Activated CD8-positive, alpha-beta T cell treated with anti-CD3 and anti-CD28 coated beads for 36 hours (primary cell): ENCODE measurements at places on chromosomes 7 and 10.

- DNase-seq = no peak
Measured at GRCh38 chr10:83367036-83367435, 772.3 kb upstream of the GHITM start.

DNA sequence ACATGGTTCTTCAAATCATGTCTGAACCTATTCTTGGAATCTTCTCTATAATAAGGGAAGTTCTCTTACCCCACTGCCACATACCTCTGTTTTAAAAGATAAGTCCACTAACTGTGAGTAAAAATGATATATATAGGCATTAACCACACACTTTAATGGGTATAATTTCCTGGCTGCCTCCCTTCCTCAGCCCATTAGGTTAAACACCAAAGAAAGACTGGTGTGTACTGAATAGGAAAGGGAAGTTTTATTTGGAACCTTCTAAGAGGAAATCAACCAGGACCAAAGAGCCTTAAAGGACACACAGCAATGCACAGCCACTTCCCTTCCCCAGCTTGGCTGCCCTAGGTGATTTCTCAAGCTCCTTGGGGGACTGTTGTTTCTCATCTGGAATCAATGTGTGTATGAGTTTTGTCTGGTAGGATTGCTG is 5.0 kb upstream of the WBP1L start:
- no peak for DNase-seq

- no peak for DNase-seq
Measured at GRCh38 chr10:85447690-85448089, 918.9 kb downstream of the GRID1 start.

- DNase-seq = no peak
Measured at GRCh38 chr10:113491967-113492565, 60.8 kb upstream of the HABP2 start.

- DNase-seq = no peak
Measured at GRCh38 chr7:66054063-66054462, 21.6 kb upstream of the ASL start.

DNA sequence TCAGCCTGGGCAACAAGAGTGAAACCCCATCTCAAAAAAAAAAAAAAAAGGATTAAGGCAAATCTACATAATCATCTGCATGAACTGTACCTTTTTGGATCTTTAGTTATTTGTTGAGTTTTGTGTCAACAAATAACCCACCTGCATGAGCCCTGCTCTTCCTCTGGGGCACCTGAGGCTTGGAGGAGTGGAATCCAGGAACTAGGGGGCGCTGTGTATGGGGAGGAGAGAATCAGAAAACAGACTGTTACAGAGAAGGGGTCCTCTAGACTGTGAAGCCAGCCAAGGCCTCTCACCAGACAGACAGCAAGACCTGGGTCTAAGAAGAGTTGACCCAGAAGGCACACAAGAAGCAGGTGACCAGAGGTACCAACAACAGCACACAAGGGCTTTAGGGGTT is 682.8 kb upstream of the NRP1 start:
- DNase-seq = no peak

GRCh38 chr7:43454936-43455518 is 127.9 kb upstream of the STK17A start:
- DNase-seq = no peak
